Amygdala (tissue), 56 donors: ENCODE measurements at places on chromosomes 16 and 17.

GRCh38 chr16:79451196-79451816 is 149.2 kb downstream of the MAF start:
- DNase-seq: no peak

- no peak for DNase-seq
Measured at GRCh38 chr17:45146890-45147580, 1.2 kb upstream of the HEXIM1 start.

GRCh38 chr16:70767377-70768202 is 33.4 kb downstream of the VAC14 start:
- no peak for DNase-seq

DNA sequence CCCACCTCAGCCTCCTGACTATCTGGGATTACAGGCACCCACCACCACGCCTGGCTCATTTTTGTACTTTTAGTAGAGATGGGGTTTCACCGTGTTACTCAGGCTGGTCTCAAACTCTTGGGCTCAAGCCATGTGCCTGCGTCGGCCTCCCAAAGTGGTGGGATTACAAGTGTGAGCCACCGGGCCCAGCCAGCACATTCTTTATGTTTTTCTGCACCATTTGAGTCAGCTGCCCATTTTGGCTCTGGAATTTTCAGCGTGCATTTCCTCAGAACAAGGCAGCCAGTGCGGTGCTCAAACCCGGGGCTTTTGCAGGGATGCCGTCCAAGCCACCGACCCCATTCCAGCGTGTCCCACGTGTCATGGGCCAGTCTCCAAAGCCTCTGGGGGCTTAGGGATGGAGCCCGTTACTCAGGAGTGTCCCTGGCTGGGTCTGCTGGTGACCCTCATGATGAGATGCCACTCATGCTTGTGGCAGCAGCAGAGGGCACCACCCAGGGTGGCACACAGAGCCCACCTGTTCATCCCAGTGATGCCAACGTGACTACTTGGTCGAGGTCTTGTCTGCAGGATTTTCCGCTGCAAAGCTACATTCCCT is 3.7 kb upstream of the RAB40C start:
- no peak for DNase-seq

- DNase-seq: no peak
Measured at GRCh38 chr16:87161822-87162676, 155.1 kb downstream of the C16orf95 start.

DNA sequence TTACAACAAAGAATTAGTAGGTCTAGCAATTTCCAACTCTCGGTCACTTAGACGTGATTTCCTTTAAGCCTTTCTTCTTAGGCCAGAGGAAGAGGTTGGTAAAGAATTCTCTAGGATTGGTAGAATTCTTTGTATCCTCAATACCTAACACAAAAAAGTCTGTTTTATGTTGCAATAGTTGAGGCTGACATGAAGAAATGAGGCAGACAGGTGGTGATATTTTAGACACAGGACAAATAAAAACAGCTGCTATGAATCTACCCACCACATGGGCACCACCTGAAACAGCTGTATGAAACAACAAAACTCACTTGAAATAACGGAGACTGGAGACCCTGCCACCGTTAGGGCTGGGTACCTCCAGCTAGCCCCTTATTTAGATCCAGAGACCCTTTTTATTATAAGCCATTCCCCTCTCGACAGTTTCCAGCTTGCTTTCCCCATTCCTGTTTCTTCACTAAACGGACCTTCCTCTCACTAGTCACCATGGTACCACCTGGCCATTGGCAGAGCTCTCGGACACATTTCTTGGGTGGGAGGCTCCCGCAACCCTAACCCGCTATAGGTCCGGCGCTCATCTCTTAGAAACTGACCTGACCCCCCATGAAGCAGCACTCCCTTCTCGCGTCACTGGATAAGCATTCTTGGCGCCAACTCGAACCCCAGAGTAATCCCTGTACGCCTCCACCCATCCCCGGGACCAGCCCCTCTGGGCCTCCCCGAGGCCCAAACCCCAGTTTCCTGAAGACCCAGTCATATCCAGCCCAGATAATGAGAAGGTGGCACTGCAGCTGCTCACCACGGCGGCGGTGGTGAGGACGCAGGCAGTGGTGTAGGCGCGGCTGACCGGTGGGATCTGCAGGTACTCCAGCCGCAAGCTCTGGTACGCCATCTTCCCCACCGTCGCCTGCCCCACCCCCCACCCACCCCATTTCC is at the start of gene DERL2:
TSS of gene DERL2 (minus strand) at position 909 of the 936 bp plus-strand sequence. CDS start at position 892, 17 bp downstream.
- no peak for DNase-seq

GRCh38 chr16:81885976-81886586 is 107.0 kb downstream of the PLCG2 start:
- no peak for DNase-seq

GRCh38 chr17:32492264-32492589 is 5.4 kb downstream of the CDK5R1 start:
- no peak for DNase-seq

DNA sequence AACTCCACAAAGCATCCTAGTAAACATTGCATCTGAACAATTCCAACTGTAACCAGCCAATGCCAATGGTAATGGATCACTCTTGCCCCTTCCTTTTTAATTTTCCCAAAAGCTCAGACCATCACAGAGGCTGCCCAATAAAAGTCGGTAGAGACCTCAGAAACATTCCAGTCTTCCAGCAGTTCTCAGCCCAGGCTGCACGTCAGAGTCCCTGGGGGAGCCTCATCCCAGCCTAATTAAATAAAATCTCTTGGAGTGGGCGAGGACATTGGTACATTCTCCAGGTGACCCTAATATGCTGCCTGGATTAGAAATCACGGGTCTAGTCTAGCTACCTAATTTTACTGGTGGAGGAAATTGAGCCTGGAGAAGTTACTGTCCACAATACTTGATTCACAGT is 117.1 kb upstream of the MYOCD start:
- DNase-seq: no peak

GRCh38 chr17:15920758-15921239 is 24.1 kb upstream of the ADORA2B start:
- DNase-seq: no peak

- no peak for DNase-seq
Measured at GRCh38 chr17:49690256-49690655, 12.4 kb upstream of the SPOP start.

- DNase-seq: no peak
Measured at GRCh38 chr17:39926135-39926587, 1.2 kb downstream of the ORMDL3 start.
